Fibroblast of skin of back (primary cell): ENCODE measurements at places on chromosomes 4 and X.

GRCh38 chr4:105122350-105122749 is 24.3 kb upstream of the TET2 start:
- DNase-seq, result peak; percentile 81

- DNase-seq, result no peak
Observed at GRCh38 chr4:145847764-145848163, 90.9 kb downstream of the ZNF827 start.

DNA sequence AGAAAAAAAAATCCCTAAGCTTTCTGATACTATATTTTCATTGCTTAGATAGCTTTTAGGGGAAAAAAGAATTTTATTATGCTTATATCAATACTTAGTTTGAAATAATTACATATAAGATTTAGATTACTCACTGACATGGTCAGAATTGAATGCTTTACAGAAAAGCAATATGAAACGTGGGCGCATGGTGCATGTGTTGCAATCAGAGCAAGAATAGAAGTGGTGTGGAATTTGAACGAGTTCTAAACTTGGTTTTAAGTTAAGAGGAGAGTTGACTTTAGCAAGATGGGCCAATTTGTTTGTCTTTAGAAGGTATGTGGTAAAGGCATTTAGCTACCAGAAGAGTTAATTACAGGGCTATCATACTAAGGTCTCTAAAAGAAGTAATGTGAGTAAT is 21.4 kb downstream of the OCRL start:
- no peak for DNase-seq

GRCh38 chrX:109378281-109378680 is 103.6 kb downstream of the GUCY2F start:
- no peak for DNase-seq

GRCh38 chr4:105241451-105241850 is 94.8 kb downstream of the TET2 start:
- DNase-seq, result no peak

- no peak for DNase-seq
Observed at GRCh38 chrX:31679861-31680260, 608.0 kb upstream of the FTHL17 start.

- DNase-seq, result no peak
Observed at GRCh38 chrX:152988536-152989291, 5.2 kb downstream of the PNMA5 start.

DNA sequence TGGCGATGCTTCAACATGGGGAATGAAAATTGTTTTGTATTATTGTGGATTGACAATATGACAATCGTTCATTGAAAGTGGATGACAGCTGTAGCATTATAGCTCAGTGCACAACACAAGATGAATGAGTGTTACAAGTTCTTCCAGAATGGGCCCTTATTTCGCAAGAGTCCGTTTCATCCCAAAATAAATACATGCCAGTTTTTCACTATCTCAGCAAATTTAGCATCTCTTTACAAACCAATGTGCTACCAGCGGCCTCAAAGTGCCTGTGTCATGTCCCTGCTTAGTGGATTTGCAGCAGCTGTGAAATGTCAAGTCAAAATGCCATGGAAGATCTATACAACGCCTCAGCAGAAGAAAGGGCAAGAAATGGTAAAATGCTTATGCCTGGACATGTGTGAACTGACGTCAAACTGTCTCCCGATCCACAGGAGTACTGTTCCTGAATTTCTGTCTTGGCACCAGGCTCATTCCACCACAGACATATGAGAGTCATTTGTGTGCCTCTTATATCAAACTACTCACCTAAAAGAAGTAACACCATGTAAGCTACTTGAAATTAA is 109.6 kb downstream of the MAML3 start:
- no peak for DNase-seq

GRCh38 chr4:155271557-155271956 is 63.1 kb downstream of the NPY2R start:
- no peak for DNase-seq

- no peak for DNase-seq
Observed at GRCh38 chrX:53939127-53939526, 105.1 kb downstream of the PHF8 start.

DNA sequence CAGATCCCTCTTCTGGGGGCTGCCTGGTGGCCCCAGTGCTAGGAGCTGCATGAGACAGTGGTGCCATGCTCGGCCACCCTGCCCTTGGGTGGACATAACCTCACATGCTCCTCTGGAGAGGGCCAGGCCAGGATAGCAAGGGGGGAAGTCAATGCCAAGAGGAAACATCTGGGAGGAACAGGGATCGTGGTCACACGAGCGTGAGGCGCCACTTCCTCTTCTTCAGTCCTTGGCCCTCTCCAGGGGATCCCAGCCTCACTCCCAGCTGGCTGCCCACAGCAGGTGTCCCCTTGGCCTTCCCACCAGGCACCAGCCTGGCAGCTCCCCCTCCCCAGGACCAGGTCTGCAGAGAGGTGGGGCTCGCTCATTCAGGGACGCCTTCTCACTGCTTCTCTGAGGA is 28.6 kb downstream of the TBC1D14 start:
- DNase-seq, result peak; percentile 12

DNA sequence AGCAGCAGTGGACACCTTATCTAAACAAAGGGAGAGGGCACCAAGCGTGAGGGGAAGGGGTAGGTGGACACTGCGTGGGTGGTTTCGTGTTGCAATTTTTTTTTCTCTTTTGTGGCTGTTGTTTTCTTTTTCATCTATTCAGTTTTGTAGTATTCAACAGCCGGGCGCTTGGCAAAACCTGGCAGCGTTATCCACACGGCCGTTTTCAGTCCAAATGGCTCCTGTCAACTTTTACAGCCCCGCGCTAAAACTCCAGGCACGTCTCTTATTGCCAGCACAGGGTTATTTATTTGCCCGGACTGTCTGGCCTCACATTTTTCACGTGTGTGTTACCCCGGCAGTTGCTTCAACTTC is 192.2 kb downstream of the BCOR start:
- no peak for DNase-seq

- no peak for DNase-seq
Observed at GRCh38 chrX:145821291-145821897, 3.8 kb downstream of the SLITRK2 start.

DNA sequence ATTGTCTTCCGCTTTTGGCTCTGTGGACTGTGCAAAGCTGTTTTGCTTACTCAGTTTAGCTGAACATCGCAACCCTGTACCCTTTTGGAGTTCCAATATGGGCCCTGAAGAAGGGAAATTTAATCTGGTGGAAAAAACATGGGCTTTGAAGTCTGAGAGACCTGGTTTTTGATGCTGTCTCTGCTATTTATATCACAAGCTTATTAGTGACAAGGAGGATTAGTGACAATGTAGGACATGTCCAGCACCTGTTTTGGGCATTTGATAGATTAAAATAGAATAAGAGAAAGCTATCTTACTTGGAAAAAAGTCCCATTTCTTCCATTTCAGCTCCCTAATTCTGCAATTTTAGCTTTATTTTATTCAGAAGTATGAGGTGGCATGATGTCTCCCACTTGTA is 417.3 kb downstream of the SPRY1 start:
- no peak for DNase-seq

DNA sequence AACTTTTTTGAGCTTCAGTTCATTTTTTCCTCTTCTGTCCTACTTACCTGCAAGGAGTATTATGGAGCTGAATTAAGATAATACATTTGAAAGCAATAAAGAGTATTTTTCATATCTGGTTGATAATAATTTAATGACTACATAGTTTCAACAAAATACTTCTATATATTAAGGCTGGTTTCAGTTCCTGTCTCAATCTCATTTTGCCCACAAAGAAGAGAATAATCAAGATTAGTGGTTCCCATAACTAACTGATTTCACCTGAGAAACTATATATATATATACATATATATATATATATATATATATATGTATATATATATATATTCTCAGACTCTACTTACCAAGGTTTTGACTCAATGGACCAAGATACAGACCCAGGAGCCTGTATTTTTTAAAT is 87.7 kb upstream of the ATOH1 start:
- no peak for DNase-seq
